ENCODE measurements at places on chromosomes 2 and 18. TPM values are rescaled to one million over a fixed set of nuclear protein-coding genes. Genes with fewer than 3 reads are reported as not detected.

DNA sequence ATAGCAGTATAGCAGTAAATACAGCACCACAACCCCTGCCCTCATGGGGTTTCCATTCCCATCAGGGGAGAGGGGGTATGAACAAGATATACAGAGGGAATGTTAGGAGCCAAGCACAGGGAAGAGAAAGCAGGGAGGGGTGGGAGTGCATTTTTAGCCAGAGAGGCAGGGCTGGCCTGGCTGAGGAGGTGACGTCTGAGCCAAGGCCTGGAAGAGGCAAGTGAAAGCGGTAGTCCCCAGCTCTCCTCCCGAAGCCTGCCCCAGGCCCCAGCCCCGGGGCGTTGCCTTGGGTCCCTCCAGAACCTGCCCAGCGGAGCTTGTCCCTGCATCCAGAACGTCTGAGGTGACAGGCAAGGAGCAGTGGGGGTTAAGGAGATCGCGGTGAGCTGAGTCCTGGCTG lies 45.1 kb upstream of the FOSL2 start:
- H3K36me3 ChIP-seq, result no peaks in the 10 kb centered on the region
- no peak overlapping the region for H3K27ac ChIP-seq
- H3K27me3 ChIP-seq, result no peaks in the 10 kb centered on the region
- H3K4me3 ChIP-seq, result no peak overlapping the region
- no peaks in the 10 kb centered on the region for H3K4me1 ChIP-seq

GRCh38 chr2:203594541-203594940 lies 59.4 kb upstream of the RAPH1 start:
- H3K27ac ChIP-seq, result no peak overlapping the region
- no peak overlapping the region for H3K4me3 ChIP-seq
- no peaks in the 10 kb centered on the region for H3K36me3 ChIP-seq

KRTCAP3 gene
- total RNA-seq, result 37.2 TPM

DNA sequence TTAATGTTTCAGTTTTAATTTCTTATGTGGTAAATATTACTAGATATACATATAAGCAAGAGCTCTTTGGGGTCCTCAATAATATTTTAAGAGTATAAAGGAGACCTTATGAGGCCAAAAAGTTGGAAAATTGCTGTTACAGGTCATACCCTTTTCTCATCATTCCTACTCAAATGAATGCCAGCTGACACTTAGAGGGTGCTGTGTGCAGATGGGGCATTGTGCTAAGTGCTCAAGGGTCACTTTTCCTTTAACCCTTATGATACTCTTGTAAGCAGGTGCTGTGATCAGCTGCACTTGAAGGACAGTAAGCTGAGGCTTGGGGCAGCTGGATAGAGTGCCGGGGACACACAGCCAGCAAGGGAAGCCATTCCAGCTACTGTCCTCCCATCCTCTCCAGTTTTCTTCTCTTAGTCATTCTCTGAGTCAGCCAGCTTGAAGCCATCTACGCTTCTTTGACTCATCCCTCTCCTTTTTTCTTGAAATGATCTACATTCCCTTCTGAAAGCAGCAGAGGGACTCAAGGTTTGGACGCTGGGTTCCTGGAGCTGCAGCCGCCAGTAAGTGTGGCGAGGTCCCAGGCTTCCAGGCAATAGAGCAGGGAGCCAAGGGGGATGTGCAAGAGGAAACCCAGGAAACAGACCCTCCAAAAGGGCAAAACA lies 42.0 kb upstream of the CREB1 start:
- DNase-seq, result no peak
- no peak overlapping the region for H3K27ac ChIP-seq
- no peak overlapping the region for H3K4me3 ChIP-seq
- no peaks in the 10 kb centered on the region for H3K27me3 ChIP-seq
- H3K36me3 ChIP-seq, result no peaks in the 10 kb centered on the region
- no peaks in the 10 kb centered on the region for H3K4me1 ChIP-seq

- no peak overlapping the region for H3K27ac ChIP-seq
- H3K4me3 ChIP-seq, result no peak overlapping the region
- H3K4me1 ChIP-seq, result no peaks in the 10 kb centered on the region
- no peak for DNase-seq
Observed at GRCh38 chr2:140027966-140028365, 1247.8 kb upstream of the NXPH2 start.

DNA sequence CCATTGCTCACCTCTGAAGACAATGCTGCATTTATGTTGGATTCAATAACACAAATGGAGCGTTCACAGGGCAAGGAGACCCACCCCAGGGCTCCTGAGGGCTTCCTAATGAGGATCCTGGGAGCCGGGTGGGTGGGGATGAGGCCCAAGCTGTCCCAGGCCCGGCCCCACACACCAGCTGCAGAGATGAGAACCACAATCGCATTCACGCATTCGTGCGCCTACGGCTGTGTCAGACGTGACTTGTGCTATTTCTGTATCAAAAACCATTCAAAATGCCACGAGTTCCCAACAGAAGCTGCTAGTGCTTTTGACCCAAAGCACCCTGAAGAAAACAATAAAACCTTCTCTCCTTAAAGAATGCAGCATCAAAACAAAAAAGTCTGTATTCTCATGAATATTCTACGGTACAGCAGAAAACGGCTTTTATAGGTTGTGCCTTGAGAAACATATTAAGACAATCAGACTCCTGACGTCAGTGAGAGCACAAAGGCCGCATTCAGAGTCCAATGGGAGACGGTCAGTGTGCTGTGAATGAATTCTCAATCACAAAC lies 205.4 kb downstream of the HDAC4 start:
- no peak overlapping the region for H3K27ac ChIP-seq
- peak; percentile 9 for DNase-seq
- peaks cover 16% of the 10 kb centered on the region for H3K36me3 ChIP-seq
- H3K27me3 ChIP-seq, result no peaks in the 10 kb centered on the region

- DNase-seq, result no peak
- H3K27ac ChIP-seq, result no peak overlapping the region
- no peaks in the 10 kb centered on the region for H3K4me1 ChIP-seq
- H3K36me3 ChIP-seq, result no peaks in the 10 kb centered on the region
Observed at GRCh38 chr18:76359909-76360308, 135.1 kb downstream of the ZNF516 start.

- H3K36me3 ChIP-seq, result no peaks in the 10 kb centered on the region
- peaks cover 4% of the 10 kb centered on the region for H3K4me1 ChIP-seq
- H3K4me3 ChIP-seq, result no peak overlapping the region
- no peaks in the 10 kb centered on the region for H3K27me3 ChIP-seq
Observed at GRCh38 chr18:77811503-77811902, 561.9 kb downstream of the GALR1 start.

- no peaks in the 10 kb centered on the region for H3K27me3 ChIP-seq
- H3K27ac ChIP-seq, result no peak overlapping the region
- H3K4me1 ChIP-seq, result no peaks in the 10 kb centered on the region
- no peaks in the 10 kb centered on the region for H3K36me3 ChIP-seq
- no peak for DNase-seq
- no peak overlapping the region for H3K4me3 ChIP-seq
Observed at GRCh38 chr2:102986826-102987490, 225.1 kb downstream of the TMEM182 start.

C2orf80 gene
- total RNA-seq, result not detected

WDR54 gene
- total RNA-seq, result 20.1 TPM

- H3K27ac ChIP-seq, result peak within 1 kb of the TSS; percentile 16
- no peaks in the 10 kb centered on the region for H3K36me3 ChIP-seq
- DNase-seq, result peak; percentile 89
- peaks cover 29% of the 10 kb centered on the region for H3K4me1 ChIP-seq
Observed at GRCh38 chr2:152098496-152099366, at the start of gene CACNB4. Gene CACNB4, minus strand, starts transcription at chr2:152099044.

ZNF512 gene
- 19.5 TPM for total RNA-seq

DNA sequence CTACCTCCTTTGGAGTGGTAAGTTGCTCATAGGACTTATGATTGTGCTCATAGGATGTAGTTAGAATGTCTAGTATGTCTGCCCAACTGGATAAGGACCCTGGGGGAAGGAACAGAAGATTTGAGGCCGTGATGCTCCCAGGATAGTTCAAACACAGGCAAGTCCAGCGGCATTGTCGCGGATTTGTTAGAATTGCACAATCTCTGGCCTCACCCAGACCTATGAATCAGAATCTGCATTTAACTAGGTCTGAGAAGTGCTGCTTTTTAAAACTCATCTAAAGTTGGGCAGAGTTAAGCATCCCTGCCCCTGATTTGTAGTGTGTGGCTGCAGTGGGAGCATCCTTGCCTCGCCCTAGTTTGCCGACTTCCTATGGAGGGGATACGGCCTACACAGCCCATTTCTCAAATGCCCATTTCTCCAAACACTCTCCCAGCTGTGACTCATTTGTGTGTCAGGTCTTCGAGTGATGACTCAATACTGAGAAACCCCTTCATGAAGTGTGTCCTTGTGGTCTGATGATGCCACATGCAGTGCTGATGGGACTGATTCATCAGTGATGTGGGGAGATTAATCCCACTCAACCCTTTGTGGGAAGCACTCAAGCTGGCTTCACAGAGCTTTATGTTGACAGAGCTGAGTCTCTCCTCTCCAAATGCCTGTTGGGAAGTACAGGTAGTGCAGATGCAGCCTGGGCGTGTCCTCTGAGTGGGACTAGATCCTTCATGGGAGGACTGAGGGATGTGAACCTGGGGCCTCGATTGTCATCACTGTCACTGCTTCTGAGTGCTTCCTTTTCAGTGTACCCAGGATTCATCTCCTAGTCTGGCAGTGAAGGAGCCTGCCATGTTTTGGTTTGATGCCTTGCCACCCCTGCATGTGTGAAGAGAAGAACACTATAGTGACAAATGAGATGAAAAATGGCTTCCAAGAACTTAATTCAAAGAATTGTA lies 18.7 kb downstream of the SMIM21 start:
- no peak overlapping the region for H3K4me3 ChIP-seq
- DNase-seq, result no peak
- H3K27ac ChIP-seq, result no peak overlapping the region
- H3K27me3 ChIP-seq, result no peaks in the 10 kb centered on the region
- no peaks in the 10 kb centered on the region for H3K4me1 ChIP-seq

DNA sequence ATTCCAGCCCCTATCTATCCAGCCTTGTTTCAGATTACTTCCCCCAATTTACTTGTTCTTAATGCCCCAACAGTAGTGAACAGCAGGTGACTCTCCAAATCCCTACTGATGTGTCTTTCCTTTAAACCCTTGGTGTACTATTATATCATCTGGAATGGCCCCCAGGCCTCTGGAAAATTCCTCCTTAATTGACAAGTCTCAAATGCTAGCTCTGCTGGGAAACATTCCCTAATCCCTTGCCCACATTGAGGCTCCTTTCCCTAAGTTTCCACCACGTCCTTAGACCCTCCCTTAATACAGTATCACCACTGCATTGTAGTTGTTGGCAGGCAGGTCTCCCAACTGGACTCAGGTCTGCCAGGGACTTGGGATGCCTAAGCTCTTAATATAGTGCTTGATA lies 41.0 kb downstream of the MYO3B start:
- H3K27me3 ChIP-seq, result no peaks in the 10 kb centered on the region
- no peaks in the 10 kb centered on the region for H3K4me1 ChIP-seq
- H3K4me3 ChIP-seq, result no peak overlapping the region
- no peak overlapping the region for H3K27ac ChIP-seq
- no peaks in the 10 kb centered on the region for H3K36me3 ChIP-seq

DNA sequence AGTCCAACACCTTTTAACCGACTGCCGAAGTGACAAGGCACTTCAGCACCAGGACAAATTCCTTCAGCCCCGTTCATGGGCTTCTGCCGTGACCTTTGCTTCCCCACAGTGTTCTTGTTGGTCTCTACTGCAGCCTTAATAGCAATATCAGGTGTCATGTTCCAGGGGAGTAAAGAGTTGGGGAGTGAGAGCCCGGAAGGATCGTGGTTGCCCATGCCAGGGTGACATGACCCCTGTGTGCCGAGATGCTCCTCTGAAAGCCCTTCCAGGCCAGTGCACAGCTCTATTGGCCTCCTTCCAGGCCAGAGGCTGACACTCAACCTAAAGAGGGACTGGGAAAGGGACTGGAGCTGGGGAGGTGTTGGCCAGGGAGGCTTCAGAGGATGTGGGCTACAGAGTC lies 279.2 kb downstream of the CYRIA start:
- DNase-seq, result no peak
- H3K27me3 ChIP-seq, result no peaks in the 10 kb centered on the region
- H3K27ac ChIP-seq, result no peak overlapping the region
- H3K36me3 ChIP-seq, result no peaks in the 10 kb centered on the region

DSG4 gene
- not detected for total RNA-seq

REG1B gene
- not detected for total RNA-seq

ANKRD53 gene
- total RNA-seq, result 0.91 TPM

DNA sequence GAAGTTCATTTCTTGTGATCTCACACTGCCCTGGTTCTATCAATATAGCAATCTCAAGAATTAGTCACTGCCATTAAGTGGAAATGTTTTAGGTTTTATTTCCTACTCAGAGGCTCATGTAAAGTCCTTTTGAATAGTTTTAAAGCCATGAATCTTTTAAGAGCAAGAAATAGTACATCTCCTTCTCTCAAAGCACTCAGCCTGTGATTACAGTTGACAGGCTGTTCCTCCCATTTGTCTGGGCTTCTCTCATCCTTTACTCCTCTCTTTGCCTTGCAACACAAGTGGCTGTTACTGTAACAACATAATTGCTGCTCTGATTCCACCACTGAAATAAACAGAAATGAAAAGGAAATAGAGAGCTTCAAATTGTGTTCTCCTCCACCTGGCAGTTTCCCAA lies 18.4 kb downstream of the GRP start:
- DNase-seq, result no peak
- H3K27ac ChIP-seq, result no peak overlapping the region
- H3K4me3 ChIP-seq, result no peak overlapping the region
- H3K4me1 ChIP-seq, result no peaks in the 10 kb centered on the region
- H3K27me3 ChIP-seq, result no peaks in the 10 kb centered on the region
- H3K36me3 ChIP-seq, result no peaks in the 10 kb centered on the region

DNA sequence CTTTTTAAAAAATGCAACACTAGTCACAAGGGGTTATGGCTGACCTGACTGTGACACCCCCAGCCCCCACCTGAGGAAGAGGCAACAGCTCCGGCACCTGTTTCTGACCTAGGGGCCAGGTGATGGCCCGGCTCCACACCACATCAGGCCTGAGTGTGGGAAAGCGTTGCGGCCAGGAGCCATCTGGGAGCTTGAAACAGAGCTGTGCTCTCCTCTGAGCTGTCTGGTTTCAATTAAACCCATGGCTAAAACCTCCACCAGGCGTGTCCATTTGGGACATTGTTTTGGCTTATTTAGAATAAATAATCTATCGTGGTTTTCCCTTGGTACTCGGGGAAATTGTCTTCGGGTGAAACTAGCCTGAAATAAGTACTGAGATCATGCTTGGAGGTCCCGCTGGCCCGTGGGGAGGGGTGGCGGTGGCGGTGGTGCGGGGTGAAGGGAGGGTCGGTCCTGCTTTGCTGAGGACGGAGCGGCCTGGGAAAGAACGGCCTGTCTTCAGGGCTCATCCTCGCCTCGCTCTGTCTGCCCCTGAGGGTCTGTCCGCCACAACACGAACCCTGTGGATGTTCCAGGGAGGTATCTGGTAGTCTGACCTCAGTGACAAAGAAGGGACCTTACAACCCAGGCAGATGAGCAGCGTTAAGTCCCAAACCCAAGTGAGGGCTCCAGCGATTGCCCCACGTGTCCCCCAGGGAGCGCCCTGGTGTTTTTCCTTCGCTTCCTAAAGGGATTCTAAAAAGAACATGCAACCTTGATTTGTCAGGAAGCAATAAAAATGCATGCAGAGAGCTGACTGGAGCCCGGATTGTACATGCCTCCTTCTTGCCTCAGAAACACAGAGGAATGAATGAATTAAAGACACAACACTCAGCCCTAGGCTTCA lies 58.7 kb downstream of the IL1RL2 start:
- H3K4me3 ChIP-seq, result no peak overlapping the region
- H3K27me3 ChIP-seq, result no peaks in the 10 kb centered on the region
- H3K36me3 ChIP-seq, result no peaks in the 10 kb centered on the region
- DNase-seq, result no peak
